ENCODE measurements at places on chromosomes 5 and 9.

- no peak for DNase-seq
Measured at GRCh38 chr9:87525546-87526303, 28.1 kb downstream of the DAPK1 start.

DNA sequence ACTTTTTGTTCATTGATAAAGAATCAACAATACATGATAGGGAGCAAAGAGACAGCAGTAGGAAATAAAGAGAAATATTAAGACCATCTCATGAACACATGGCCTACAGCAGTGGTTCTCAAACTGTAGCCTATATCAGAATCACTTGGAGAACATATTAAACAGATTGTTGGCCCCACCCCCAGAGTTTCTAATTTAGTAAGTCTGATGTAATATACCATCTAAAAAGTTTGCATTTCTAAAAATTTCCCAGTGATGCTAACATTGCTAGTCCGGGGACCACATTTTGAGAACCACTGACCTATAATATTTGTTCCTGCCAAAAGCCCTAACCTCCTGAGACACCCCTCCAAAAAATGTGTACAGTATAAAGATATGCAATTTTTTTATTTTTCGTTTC is 306.2 kb upstream of the NREP start:
- no peak for DNase-seq

DNA sequence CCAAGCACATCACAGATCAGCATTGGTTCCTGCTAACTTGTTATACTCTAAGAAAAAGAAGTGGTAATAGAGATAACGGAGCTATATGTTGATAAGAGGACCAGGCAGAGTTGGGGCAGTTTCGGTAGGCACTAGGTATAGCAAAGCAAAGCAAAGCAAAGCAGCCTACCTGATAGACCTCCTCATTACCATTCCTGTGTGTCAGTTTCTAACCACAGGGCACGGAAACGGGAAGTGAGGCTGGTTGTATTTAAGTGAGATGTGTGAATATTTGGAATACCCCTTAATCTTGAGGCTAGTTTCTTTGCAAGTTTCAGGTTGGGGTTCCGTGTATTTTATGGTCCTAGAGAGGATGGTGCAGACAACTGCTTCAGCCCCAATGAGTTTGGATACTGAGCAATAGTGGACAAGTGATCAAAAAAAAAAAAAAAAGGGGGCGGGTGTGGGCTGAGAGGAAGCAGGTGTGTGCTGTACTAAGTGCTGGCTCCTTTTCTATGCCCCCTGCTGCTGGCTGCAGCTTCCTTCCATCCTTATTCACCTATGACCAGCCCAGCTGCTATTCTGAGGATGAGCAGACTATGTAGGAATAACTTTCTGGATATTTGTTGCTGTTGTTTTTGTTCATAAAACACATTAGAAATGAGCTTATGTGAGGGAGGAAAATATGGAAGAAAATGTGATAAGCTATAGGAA is 183.3 kb downstream of the SH3GL2 start:
- no peak for DNase-seq

GRCh38 chr5:124176692-124177091 is 569.7 kb downstream of the ZNF608 start:
- no peak for DNase-seq

DNA sequence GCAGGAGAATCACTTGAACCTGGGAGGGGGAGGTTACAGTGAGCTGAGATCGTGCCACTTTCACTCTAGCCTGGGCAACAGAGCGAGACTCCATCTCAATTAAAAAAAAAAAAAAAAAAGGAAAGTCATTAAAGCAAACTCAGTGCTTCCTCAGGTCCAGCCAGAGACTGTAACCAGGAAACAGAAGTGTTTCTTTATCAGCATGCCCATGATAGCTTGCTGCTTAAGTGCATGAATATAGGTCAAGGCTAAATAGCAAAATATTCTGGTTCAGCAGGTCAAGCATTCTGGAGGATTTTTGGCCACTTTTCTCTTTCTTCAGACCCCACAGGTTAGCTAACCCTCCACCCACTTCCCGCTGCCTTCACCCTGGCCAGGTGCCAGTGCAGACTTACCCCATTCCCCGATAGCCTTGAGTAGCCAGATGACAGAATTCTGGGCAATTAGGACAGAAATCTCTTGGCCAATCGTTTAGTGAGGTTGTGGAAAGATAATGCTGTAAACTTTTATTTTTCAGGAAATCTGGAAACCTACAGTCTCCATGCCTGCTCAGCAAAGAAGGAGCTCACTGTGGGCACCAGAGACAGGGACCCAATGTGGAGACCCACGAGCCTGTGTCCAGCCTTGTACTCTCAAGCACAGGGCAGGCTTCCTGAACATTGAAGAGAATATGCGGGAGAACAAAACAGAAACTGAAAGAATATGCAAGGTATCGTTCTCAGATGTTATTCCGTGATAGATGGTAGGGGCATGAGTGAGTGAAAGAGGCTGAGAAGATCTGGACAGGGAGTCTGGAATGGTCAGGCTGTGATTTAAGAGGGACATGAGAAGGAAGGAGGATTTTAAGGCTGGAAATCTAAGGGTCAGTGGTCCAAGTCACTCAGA is 4.2 kb upstream of the UGT3A2 start:
- no peak for DNase-seq

GRCh38 chr9:105132606-105133005 is 111.8 kb upstream of the SLC44A1 start:
- DNase-seq = no peak

GRCh38 chr5:16095612-16096011 is 84.0 kb downstream of the MARCHF11 start:
- DNase-seq = no peak

DNA sequence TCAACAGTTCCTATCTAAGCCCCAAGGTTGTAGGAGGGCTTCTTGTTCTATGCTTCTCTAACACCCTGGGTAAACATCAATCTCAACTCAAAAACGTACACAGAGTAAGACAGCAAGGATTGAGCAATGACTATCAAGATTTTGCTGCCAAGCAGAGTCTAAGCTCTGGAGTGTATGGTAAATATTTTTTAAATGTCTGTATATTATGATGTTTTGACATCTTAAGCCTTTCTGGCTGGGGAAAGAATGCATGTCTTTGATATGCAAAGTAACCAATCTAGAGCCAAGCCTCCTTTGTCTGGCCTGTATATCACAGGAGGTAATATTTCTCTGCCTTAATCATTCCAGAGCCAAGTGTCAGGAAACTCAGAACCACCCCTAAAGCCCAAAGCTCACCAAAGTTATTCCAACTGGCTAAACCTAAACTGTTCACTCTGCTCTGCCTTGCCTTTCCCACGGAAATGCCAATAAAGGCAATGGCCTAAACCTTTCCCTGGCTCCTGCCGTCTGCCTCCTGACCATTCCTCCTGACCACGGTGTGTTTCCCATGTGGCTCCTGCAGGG is 45.2 kb downstream of the YIPF5 start:
- no peak for DNase-seq

GRCh38 chr9:35835766-35836165 is 6.7 kb downstream of the TMEM8B start:
- DNase-seq = no peak

- DNase-seq = no peak
Measured at GRCh38 chr5:127839496-127840197, 136.5 kb downstream of the CCDC192 start.

DNA sequence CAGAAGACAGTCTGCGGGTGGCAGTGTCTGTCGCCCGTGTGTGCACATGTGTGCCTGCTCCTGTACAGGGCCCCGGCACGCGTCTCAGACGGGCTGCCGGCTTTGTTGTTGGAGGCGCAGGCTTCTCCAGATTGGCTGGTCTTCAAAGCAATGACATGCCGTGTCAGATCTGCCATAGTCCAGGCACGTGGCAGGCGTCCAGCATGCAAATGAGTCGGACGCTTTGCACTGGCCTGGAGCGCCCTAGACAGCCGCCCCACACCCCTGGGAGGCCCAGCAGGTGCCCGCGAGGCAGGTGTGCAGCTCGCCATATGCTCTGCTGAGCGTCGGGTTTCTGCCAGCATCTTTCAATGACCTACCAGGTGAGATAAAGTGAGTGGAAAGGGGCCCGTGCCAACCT is 71.5 kb downstream of the GADD45G start:
- no peak for DNase-seq

- DNase-seq = no peak
Measured at GRCh38 chr9:123105490-123105889, 72.0 kb downstream of the GPR21 start.

- no peak for DNase-seq
Measured at GRCh38 chr9:104872656-104873488, 55.1 kb downstream of the ABCA1 start.

Measured in stimulated activated CD4-positive, alpha-beta T cell treated with anti-CD3 and anti-CD28 coated beads, Interleukin-4, amount 100 ng/mL, for 24 hours (primary cell).